Stimulated activated naive CD4-positive, alpha-beta T cell (primary cell): ENCODE measurements at places on chromosomes 3 and 15.
A peak's percentile ranks its signal among the peaks of the same experiment; 100 is the strongest.

GRCh38 chr3:123376451-123377242 lies 72.2 kb downstream of the ADCY5 start:
- no peak for DNase-seq

- DNase-seq, result no peak
Observed at GRCh38 chr3:124786511-124787241, 56.4 kb downstream of the UMPS start.

DNA sequence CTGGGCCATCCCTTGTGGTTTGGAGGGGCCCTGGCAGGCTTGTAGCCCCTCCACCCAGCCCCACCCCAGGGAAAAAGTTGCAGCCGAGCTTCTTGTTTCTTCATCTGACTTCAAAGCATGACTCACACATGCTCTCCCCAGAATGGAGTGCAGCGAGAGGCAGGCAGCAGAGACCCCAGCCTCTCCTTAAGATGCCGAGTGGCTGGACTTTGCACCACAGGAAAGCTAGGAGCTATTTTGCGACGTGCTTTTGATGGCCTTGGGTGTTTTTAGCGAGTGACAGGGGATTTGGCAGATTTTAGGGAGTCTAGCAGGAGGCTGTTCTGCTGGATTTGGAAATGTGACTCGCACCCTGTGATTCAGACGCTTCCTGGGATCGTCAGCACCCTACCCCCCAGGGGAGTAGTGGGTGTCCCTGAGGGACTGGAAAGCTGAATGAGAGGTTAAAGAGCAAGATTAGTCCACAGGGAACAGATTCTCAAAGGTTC lies 14.2 kb downstream of the BAHD1 start:
- no peak for DNase-seq

- DNase-seq, result no peak
Observed at GRCh38 chr3:149703466-149703865, 45.6 kb upstream of the WWTR1 start.

DNA sequence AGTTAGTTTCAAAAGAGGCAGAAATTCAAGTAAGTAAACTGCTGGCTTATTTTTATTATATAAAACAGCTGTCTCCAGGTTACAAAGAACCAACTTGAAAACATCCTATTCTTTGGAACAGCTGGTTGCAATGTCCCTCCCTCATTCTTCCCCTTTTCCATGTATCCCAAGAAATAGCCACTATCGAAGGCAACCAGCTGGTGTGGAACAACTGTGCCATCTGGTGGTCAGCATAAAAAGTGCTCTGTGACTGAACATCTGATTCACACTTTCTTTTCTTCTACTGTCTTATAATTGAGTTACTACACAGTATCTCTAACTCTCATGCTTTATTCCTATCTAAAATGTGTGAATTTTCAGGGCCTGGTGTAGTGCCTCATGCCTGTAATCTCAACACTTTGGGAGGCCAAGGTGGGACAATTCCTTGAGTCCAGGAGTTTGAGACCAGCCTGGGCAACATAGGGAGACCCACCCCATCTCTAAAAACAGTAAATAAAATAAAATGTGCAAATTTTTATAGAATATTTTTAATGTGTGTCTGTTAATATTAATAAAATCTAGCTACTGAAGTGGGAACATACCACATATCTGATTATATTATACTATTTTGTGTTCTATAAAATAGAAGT lies 9.6 kb downstream of the OSBPL11 start:
- peak; percentile 21 for DNase-seq
